Ascending aorta (tissue), 2 donors: ENCODE measurements at places on chromosomes 5 and 9.

DNA sequence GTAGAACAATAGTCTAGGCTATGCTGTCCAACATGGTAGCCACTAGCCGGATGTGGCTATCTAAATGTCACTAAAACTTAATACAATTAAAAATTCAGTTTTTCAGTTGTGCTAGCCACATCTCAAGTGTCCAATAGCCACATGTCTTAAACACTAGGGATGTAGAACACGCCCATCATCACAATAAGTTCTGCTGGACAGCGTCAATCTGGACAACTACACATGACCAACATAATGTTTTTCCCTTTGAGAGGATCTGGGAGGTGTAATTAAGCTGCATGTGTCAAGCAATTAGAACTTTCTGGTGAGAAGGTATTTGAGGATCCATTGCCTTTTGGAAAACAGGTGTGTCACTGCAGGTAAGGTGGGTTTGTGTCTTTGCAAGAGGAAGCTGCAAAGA, 424.6 kb upstream of the WWC1 start:
- DNase-seq, result no peak

GRCh38 chr5:33531824-33532223, 91.1 kb downstream of the TARS1 start:
- no peak for DNase-seq

GRCh38 chr9:89112243-89112642, 66.4 kb downstream of the SHC3 start:
- DNase-seq, result no peak

- no peak for DNase-seq
Observed at GRCh38 chr5:177402271-177403043, 2.0 kb upstream of the PFN3 start.

DNA sequence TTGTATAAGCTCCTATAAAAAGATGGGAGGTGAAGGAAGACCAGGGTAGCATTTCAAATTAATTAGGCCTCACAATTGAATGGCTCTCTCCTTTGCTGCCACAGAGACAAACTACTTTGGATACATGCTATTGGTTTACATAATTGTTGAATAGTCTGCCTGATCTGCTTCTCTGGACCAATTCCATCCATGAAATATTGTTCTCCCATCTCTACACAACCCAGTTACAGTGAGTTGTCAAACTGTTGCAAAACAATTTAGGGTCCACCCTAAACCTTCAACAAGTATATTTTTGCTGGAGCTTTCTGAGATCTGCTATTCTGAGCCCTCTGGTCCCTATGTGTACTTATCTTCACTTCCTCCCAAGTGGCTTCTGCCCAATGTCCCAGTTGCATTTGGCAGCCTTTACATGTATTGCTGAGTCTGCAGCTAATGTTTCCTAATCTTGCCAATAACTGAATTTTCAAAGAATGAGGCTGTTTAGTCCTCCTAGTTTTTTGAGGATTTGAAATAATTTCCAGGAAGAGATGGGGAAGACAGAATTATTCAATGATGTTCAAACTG, 38.9 kb downstream of the AGTPBP1 start:
- DNase-seq, result no peak

DNA sequence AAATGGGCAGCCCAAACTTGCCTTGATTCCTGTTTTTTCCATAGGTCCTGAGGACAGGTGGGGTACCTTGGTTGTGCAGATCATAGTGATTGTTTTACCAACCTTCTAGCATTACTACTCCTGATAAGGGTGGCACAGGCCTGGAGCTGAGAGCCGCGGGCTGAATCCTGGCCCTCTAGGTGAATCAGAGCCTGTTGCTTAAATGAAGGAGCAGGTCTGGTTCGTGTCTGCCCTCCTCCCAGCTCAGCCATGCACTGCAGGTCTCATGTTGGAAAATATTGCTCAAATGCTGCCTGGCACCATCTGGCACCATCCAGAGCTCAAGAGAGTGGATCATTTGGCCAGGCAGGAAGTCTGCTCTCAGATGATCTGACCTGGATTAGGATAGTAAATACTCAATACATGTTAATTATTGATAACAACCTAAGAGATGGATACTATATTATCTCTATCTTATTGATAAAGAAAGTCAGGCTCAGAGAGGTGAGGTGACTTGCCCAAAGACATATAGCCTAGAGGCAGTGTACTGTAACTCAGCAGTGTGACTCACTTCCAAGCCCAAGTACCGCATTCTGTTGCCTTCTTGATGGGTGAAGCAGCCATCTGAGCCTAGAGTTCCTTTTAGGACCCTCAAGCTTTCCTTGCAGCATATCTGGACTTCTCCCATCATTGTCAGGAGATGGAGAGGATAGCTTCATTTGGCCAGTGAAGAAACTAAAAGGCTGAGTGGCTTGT, 104.3 kb upstream of the PITX1 start:
- no peak for DNase-seq
